Putamen (tissue), 1 donor: ENCODE measurements at places on chromosomes 1 and 21.

GRCh38 chr21:37045149-37045548 lies 27.7 kb downstream of the PIGP start:
- DNase-seq: no peak

- no peak for DNase-seq
Measured at GRCh38 chr1:119885903-119886783, 10.2 kb downstream of the ADAM30 start.

DNA sequence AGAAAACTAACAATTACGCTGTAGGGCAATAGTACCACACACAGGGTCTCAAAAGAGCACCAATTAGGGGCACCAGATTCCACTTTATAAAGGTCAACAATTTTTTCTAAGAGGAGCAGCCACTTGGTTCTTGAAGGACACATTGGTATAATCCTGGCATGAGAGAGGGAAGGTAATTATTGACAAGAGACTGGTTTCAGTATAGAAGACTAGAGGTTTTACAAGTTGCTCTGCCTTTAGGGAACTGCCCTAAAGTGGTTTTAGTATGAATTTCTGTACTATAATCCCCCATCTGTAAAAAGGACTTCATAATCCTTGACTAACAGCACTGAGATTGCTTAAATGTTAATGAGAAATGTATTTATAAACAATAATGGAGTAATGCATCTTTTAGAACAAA lies 648.5 kb upstream of the PTBP2 start:
- DNase-seq: no peak

GRCh38 chr21:41612674-41613532 lies 104.9 kb upstream of the TMPRSS2 start:
- DNase-seq: peak; percentile 42

- DNase-seq: peak; percentile 82
Measured at GRCh38 chr1:156291226-156292061, 4.0 kb downstream of the GLMP start.

GRCh38 chr1:66944330-66945274 lies 19.8 kb downstream of the MIER1 start:
- DNase-seq: no peak
